Stimulated activated CD4-positive, alpha-beta T cell treated with anti-CD3 and anti-CD28 coated beads, Interleukin-15, amount 100 ng/mL, for 1 hour (primary cell): ENCODE measurements at places on chromosomes 16 and 17.

- DNase-seq, result no peak
These were observed 4.0 kb downstream of the CA4 start for GRCh38 chr17:60153606-60154390.

DNA sequence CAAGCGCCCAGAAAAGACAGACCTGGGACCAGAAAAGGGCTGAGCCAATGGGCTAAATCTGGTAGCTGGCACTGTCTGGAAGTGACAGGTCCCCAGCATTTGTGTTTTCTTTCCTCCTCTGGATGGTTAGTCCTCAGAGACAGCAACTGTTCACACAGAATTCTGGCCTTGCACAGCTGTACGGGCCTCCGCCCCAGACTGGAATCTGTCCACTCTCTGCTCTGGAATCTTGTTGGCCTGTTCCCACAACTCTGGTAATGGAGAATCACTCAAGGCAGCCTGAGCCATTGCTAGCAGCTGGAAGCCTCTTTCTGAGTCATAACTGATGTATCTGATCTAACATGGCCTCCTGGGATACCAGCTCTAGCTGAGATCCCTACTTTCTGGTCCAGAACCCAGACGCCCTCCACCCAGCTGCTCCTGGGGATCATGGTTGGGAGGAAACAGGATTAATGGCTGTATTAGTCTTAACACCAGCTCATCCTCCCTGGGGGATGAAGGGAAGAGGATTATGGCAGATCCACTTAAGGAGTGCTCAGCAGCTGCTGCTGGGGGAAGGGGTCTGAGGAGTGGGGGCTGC, 9.1 kb downstream of the ZNF668 start:
- no peak for DNase-seq

GRCh38 chr17:57431415-57431814, 175.1 kb downstream of the MSI2 start:
- DNase-seq, result no peak

DNA sequence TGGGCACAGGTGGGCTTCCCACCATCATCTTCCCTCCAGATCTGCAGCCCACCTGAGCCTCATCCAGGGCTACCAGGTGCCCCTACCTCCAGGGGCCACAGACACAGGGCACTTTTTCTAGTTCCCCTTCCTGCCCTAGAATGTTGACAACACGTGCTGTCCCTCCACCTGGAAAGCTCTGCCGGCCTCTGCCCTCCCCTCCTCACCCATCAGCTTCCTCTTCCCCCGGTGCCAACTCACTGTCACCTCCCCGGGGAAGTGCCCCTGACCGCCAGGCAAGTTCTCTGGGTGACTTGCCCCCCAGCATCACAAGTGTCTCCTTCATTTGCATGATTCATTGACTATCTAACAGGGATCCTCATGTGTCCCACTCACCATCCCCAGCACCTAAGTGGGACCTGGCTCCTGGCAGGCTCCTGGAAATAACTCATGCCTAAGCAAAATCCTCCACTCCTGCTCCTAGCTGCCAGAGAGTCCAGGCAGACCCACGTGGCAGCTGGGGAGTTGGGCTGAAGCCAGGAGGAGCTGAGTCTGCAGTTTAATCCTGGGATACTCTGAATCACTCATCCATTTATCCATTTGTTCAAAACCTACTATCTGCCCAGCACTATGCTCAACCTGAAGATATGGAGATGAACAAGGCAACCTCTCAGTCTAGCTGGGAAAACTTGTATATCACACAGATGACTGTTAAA, 304.4 kb downstream of the FOXL1 start:
- no peak for DNase-seq

- no peak for DNase-seq
These were observed 11.7 kb downstream of the GJD3 start for GRCh38 chr17:40352779-40353394.

DNA sequence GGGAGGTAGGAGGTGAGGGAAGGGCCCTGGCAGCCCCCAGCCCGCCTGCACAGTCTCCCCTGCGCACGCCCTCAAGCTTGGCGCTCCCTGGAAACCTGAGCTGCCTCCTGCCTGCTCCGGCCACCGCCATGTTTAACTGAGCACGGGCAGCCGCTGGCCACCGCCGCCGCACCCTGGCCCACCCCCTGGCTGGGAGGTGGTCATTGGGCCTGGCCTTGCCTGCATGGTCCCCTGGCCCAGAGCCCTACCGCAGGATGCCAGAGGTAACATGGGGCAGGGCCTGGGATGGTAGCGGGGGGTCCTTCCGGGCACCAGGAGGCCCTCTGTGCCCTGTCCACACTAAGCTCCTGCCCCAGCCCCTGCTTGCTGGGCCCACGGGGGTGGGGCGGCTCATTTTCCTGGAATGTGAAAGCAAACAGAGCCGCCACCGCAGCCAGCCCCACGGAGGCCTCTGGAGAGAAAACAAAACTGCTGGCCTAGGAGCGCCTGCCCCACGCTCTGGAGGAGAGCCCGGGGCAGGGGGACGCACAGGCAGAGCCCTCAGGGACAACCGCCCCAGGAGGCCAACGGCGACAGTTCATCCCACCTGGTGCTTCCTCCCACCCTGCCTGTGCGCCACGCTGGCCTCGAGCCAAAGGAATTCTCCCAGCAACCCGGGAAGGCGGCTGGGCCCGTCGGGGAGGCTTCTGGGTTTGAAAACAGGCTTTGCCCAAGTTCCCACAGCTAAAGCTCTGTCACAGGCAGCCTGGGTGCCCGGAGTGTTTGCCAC, 8.9 kb downstream of the NHERF2 start:
- DNase-seq, result no peak

DNA sequence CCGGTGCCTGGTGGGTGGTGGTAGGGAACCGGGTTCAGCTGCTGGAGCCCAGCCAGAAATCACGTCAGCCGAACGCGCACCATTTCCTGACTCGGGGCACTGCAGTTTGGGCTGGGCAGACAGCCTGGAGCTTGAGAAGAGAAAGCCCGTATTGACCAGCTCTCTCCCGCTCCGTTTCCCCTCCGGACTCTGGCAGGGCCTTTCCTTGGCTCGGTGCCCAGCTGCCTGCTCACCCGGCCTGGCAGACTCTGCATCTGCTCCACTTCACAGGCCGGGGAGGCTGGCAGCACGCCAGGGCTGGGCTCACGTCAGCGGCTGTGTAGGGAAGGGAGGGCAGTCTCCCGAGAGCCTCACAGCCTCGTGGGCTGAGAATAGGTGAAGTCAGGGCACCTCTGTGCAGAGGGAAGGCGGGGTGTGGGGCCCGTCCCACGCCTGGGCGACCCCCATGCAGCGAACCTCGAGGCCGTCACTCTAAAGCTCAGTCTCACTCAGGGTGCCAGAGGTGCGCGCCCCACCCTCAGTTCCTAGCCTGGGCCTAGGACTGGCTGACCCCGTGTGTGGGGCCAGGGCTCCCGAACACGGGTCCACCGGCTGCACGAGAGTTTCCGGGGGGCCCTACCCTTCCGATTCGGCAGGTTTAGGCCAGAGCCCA, 59.1 kb downstream of the OR1D5 start:
- DNase-seq, result peak; percentile 35

DNA sequence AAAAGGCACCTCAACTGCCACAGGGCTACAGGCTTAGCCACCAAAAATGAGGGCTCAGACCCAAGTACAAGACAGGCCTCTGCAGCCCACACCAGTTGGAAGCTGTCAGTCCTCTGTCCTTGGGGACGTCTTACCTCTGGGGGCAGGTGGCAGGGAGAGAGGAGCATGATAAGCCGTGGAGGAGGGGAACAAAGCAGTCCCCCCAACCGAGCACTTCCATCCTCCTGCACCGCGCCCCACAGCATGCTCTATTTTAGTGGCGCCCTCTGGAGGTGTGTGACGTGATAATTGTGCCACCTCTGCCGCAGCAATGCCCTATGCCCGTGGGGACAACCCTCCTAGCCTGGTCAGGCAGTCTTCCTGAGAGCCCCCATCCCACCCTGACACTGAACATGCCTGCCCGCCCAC, 13.6 kb downstream of the G6PC3 start:
- no peak for DNase-seq

DNA sequence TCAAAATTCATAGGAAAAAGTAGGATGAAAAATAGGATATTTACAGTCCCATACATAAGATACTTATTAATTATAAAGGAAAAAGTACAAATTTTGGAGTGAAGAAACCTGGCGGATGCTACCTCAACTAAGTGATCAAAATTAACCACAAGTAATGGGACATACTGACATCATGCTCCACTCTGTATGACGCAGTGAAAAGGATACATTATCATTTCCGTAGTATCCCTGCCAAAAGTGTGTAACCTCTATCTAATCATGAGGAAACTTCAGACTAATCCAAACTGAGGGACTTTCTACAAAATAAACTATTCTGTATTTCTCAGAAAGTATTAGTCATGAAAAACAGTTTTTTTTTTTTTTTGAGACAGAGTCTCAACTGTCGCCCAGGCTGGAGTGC, 60.5 kb downstream of the TRIM37 start:
- DNase-seq, result no peak

DNA sequence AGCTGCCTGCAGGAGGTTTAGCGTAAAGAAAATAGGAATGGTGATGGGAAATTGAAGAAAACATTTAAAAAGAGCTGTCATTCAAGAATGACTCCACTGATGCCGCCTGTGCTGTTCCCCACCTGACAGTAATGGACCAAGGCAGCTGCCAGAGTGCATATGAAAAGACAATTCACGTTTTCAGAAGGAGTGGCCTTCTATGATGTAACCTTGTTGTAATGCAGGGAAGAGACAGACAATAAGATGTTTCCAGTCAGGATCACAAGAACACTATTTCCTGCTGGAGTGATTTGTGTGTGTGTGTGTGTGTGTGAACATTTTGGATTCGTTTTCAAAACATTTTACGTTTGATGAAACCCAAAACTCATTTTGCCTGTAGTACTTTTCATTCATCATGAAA, 203.7 kb downstream of the LGALS9B start:
- no peak for DNase-seq

- no peak for DNase-seq
These were observed 178.6 kb downstream of the CPPED1 start for GRCh38 chr16:12625068-12625467.

GRCh38 chr17:71412803-71413202, 708.0 kb upstream of the SOX9 start:
- DNase-seq, result no peak

DNA sequence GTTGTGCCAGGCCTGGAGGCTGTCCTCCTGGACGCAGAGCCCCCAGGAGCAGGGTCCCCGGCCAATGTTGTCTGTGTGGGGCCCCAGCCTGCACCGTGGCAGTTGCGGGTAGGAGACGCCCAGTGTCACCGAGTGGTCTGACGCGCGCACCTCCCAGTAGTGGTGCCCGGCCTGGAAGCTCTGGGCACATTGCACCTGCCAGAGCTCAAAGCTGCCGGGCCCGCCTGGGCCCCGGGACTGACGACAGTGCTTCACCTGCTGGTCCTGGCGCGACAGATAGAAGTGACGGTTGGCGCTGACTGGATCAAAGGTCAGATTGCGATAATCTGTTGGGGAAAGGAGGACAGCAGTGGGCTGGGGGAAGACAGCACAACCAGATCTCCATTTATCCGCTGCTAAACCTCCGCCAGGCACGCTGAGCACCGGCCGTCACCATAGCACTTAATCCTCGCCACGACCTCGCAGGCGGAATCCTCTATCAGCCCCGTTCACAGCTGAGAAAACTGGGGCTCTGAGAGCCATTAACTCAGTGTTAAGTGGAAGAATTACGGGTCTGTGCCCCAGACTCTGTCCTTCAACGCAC, 5.6 kb downstream of the TRIM65 start:
- DNase-seq, result no peak

DNA sequence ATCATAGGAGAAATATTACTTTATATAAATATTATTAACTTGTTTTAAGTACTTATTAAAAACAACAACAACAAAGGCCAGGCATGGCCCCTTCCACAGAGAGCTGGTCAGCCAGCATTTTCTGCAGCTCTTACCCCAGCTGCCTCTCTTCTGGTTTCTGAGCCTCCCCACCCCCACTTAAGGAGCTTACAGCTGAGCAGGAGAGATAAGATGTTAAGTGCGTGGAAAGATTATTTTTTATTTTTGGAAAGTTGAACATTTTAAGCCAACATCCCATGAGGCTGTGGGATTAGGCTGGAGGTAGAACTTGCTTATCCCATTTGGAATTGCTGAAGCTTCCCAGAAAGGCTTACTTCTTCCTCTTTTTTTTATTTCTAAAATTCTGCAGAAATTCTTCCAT, 401.2 kb downstream of the SEC14L1 start:
- DNase-seq, result no peak

- no peak for DNase-seq
These were observed 2.0 kb downstream of the CBX4 start for GRCh38 chr17:79836972-79837887.

GRCh38 chr17:57391076-57391825, 134.9 kb downstream of the MSI2 start:
- no peak for DNase-seq

- DNase-seq, result no peak
These were observed 1.0 kb upstream of the HLF start for GRCh38 chr17:55263569-55264277.

- no peak for DNase-seq
These were observed 85.1 kb downstream of the SLC39A11 start for GRCh38 chr17:73007407-73007806.

DNA sequence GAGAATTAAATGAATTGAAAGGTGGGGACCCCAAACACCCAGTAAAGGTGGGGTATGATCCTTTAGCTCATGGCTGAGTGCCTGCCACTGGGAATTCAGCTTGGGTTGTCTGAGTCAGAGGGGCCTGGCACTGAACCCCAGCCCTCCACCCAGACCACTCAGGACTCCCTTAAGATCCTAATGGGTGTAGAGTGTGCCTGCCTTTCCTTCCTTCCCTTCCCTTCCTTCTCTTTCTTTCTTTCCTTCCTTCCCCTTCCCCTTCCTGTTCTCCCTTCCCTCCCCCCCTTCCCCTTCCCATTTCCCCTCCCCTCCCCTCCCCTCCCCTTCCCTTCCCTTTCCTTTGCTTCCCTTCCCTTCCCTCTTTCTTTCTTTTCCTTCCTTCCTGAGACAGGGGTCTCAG, 29.9 kb upstream of the GNA13 start:
- DNase-seq, result no peak

GRCh38 chr16:28537076-28537475, 1.7 kb downstream of the NUPR1 start:
- DNase-seq, result no peak

DNA sequence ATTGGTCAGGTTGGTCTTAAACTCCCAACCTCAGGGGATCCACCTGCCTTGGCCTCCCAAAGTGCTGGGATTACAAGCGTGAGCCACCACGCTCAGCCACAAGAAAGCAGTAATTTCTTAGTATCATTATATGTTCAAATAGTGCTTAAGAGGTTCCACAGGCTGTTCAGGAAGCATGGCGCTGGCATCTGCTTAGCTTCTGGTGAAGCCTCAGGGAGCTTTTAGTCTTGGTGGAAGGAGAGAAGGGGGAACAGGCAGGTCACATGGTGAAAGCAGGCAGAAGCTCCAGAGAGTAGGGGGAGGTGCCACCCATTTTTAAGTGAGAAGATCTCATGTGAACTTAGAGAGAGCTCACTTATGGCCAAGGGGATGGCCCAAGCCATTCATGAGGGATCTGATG, 3.7 kb upstream of the SEC14L1 start:
- no peak for DNase-seq

DNA sequence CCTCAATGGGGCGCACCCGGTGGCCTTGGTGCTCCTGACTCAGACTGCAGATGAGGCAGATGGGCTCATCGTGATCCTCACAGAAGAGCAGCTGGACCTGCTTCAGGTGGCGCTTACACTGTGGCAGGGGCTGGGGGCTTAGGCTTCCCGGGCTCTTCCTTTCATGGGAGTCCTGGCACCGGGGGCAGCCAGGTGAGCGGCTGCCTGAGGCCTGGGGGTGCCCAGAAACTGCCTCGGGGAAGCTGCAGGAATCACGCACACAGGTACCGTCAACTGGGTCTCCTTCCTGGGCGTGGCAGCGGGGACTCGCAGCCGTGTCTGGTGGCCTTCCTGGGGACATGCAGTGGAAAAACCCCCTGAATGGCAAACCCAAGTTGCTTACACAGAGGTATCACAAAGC, 7.0 kb downstream of the MEFV start:
- no peak for DNase-seq
